ENCODE measurements at places on chromosomes 12 and 14.
A peak's percentile ranks its signal among the peaks of the same experiment; 100 is the strongest.

GRCh38 chr12:84117190-84117589 is 795.4 kb downstream of the SLC6A15 start:
- no peak for DNase-seq

- DNase-seq, result no peak
These were observed 24.5 kb downstream of the PRKAB1 start for GRCh38 chr12:119692410-119692809.

GRCh38 chr12:51171884-51172514 is 936 bp downstream of the TFCP2 start:
- DNase-seq, result no peak

DNA sequence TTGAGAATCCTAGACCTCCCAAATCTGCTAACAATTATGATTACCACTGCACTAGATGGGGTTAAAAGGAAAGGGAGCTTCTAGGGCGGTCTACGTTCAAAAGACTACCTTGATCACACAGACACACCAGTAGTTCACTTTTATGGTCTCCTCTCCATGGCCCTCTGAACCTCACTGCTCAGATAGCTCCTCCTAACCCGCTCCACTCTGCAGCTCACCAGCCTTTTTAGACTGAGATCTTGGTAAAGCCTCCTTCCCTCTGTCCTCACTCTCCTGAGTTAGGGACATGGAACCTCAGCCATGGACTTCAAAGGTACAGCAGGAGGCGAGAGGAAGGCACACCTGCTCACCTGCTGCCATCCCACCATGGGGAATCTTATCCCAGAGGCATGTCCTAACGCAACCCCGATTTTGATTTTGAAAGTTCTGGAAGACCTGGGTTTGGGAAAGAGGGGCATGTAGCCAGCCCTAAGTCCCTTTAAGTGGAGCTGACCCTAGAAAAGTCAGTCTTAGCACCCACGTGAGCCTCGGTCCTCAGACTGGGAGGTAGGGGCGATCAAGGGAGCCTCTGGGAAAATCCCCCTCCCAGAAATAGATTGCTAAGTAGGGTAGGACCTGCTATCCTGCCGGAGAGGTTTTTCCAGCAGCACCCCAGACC is 1.3 kb downstream of the ZNF219 start:
- no peak for DNase-seq

DNA sequence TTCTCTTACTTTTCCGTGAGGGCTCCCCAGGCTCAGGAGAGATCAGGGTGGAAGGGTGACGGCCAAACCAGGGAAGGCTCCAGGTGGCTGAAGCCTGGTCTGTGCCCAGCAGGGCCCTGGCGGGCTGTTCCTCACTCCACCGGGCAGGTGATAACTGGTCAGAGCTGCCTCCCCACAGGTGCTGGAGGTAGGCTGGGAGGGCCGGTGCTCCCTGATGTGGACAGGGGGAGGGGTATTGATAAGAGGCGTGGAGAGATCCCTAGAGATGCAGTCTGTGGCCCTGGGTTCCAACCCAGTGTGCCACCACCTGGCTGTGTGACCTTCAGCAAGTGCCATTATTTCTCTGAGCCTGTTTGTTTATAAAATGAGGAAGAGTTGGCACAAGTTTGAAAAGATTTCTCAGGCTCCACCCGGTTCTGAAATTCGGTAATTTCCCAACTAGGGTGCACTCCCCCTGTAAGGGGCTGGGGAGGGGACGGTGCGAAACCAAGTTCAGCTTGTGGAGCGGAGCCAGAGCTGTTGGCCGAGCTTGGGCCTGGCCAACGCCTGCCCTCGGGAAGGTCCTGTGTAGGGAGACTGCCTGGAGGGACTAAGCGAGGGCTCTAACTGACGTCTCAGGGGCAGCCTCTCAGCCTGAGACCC is 1.0 kb upstream of the NR4A1 start:
- DNase-seq, result no peak

DNA sequence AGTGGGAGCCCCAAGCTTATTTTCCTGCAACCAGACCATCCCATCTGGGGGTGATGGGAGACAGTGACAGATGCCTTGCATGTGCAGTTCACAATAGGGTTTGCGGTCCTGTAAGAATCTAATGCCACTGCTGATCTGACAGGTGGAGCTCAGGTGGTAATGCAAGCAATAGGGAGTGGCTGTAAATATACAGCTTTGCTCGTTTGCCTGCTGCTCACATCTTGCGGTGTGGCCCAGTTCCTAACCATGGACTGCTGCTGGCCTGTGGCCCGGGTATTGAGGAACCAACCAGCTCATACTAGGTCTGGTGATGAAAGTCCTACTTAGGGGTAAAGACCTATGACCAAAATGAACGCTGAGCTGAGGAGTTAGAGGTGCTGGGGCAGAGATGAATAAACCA is 36.1 kb upstream of the CCDC88C start:
- no peak for DNase-seq

- DNase-seq, result peak; percentile 84
These were observed 369 bp downstream of the DEPDC4 start for GRCh38 chr12:100266585-100266834.

DNA sequence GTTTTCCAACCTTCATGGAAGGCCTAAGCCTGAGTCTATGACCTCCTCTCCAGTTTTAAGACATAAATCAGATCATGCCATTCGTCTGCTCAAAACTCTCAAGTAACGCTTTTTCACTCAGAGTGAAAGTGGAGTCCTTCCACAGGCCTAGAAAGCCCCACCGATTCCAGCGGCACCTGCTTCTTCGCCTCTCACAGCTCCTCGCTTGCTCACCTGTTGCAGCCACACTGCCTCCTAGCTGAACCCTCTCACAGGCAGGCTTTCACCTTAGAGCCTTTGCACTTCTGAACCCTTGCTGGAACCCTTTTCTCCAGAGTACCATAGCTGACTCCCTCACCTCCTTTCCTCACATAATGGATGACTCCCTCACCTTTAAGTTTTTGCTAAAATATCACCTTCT is 301.1 kb downstream of the ZFP36L1 start:
- no peak for DNase-seq

- DNase-seq, result no peak
These were observed 1.8 kb upstream of the GCN1 start for GRCh38 chr12:120196363-120196762.

- DNase-seq, result no peak
These were observed 1.1 kb downstream of the LRP1 start for GRCh38 chr12:57129321-57129842.

DNA sequence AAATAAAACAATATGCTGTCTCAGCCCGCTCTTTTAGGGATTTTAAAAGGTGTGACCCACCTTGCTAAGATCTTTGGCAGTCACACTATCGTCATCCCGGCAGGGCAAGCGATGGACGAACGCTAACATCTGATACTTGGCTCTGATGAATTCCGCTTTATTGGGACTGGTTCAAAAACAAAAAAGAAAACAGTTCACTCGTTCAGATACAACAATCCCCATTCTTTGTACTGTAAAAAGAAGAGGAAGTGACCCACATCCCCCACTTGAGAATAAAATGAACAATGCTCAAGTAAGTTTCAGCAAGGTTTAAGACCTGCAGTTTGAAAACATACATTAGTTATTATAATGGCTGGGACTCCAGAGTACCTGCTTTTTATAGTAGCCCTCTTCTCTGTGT is 7.3 kb downstream of the GIT2 start:
- no peak for DNase-seq

Measured in stimulated activated CD8-positive, alpha-beta memory T cell treated with anti-CD3 and anti-CD28 coated beads, Interleukin-4, amount 100 ng/mL, for 4 hours (primary cell).